ENCODE measurements at places on chromosomes 7 and 10.

DNA sequence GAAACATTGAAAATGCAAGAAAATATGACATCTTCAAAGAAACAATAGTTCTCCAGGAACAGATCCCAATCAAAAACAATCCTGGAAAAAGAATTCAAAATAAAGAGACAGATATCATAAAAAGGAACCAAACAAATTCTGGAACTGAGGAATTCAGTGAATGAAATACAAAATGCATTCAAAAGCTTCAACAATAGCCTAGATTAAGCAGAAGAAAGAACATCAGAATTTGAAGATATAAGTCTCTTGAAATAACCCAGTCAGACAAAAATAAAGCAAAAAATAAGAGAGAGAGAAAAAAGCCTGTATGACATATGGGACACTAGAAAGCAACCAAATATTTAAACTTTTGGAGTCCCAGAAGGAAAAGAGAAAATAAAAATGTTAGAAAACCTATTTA is 60.3 kb downstream of the MINPP1 start:
- DNase-seq, result no peak

GRCh38 chr10:99781734-99782429 is 558 bp upstream of the ABCC2 start:
- DNase-seq, result no peak

DNA sequence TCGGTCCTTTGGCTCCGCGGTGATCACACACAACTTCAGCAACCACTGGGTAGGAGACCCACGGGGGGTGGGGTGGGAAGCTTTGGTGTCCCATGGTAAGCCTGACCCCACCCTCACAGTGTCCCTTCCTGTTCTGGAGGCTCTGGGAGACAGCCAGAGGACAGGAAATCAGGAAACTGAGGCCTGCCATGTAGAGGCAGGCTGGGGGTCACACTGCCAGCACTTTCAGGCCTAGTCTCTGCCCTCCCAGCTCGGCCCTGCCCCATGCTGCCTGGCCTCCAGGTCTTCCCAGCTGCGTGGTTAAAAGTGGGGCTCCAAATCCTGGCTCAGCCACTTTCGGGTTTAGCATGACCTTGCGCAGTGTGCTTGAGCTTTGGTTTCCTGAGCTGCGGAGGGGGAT is 10.9 kb downstream of the AQP1 start:
- peak; percentile 31 for DNase-seq

- no peak for DNase-seq
These were observed 124.3 kb downstream of the ACTR3B start for GRCh38 chr7:152883858-152884257.

GRCh38 chr10:64142395-64142794 is 621.2 kb downstream of the REEP3 start:
- DNase-seq, result no peak

DNA sequence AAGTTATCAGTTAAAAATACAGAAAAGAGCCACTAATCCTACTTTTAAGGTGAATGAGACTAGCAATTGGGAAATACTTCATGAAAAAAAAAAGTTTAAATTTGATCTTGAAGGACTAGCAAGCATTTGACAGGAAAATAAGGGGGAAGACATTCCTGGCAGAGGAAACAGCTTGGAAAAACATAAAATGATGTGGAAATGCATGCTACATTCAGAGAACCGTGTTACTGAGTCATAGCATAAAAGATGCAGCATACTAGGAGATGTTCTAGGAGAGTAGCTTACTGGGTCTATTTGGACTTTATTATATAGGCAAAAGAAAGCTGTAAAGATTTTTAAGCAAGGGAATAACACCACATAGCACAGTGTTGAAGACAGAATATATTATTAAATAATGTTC is 108.6 kb upstream of the COL1A2 start:
- DNase-seq, result no peak

- no peak for DNase-seq
These were observed 62.3 kb upstream of the TMEM254 start for GRCh38 chr10:80015911-80016830.

DNA sequence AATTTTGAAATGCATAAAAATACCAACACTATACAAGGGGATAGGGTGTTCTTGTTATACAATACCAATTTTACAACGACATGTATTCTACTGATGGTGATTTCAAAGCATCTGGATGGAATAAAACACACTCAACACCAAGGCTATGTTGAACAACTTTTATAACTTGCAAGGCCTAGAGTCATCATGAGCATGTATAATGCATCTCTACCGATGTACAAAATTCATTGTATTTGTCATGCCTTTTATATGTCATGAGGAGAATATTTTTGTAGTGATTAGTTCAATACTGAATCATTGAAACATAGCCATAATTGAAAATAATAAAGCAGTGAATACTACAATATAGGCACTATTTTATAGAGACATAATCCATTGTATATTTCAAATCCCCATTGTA is 160.2 kb downstream of the ETV1 start:
- DNase-seq, result no peak

GRCh38 chr7:137930581-137930980 is 71.3 kb downstream of the CREB3L2 start:
- no peak for DNase-seq

- DNase-seq, result no peak
These were observed 189.9 kb downstream of the ZEB1 start for GRCh38 chr10:31508882-31509281.

DNA sequence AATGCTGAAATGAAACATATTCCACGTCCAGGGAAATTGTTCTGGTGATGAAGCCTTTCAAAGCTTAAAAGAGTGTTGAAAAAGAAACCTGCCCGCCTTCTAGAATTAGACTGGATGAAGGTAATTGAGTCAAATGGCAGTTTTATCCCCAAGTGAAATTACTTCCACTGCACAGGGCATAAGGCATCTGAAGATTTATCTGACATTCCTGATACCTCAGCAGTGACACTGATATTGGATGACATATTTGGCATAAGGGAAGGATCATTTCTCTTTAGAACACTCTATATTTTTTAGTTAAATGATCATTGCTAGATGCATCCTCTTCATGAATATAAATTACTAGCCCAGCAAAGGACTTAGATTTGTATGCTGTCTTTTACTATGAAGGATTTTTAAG is 229.6 kb upstream of the TPK1 start:
- DNase-seq, result no peak

- DNase-seq, result no peak
These were observed 341.7 kb downstream of the GPR37 start for GRCh38 chr7:124423863-124424262.

- DNase-seq, result no peak
These were observed 67.8 kb downstream of the SLC13A1 start for GRCh38 chr7:123131961-123132360.
